ENCODE measurements at places on chromosomes 13 and 19.
A peak's percentile ranks its signal among the peaks of the same experiment; 100 is the strongest.

- no peak for DNase-seq
Observed at GRCh38 chr13:69425235-69425634, 682.4 kb upstream of the ATXN8OS start.

- no peak for DNase-seq
Observed at GRCh38 chr19:50723069-50723468, at the start of gene CLEC11A. TSS of gene CLEC11A (plus strand) at chr19:50723364. CDS start at chr19:50723526, 162 bp downstream.

DNA sequence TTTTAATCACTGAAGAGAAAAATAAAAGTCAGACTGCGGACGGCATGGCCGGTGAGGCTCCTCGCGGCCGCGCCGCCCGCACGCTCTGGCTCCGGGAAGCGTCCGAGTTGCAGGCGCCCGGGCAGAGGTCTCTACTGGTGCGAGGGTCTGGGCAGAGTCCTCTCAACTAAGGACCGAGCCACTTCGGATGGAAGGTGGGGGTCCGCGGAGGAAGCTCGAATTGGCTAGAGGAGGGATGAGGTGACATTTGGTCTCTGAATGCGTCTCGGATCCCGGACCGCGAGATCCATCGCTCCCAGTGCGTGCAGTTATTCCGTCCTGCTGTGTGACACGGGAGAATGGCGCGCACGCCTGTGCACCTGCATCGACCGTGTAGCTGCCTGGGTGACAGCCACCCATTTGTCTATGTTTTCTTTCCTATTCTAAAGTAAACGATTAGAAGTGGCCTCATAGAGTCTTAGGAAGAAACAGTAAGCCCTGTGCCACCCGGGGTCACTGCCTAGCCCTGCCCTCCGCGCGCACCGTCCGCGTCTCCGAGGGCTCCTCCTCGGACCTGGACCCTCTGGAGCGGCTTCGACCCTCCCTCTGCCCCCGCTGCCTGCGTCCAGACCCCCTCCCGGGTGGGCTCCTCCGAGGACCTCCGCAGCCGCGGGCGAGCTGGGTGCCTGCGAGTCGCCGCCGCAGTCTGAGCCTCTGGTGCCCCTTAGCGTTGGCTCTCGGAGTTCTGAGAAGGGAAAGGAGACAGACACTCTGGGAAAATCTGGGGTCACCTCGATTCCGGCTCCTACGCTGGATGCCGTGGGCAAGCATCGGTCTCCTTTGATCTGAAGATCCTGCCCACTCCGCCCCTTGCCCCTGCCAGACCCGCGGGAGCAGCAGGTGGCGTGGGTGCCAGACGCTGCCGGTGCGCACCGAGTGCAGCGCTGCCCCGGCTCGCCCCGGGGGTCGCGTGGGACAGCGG is 347.4 kb downstream of the LIG4 start:
- DNase-seq: no peak

GRCh38 chr13:108266321-108266990 is 3.1 kb upstream of the TNFSF13B start:
- DNase-seq: no peak

GRCh38 chr13:77545626-77546412 is 10.3 kb downstream of the SCEL start:
- DNase-seq: no peak

DNA sequence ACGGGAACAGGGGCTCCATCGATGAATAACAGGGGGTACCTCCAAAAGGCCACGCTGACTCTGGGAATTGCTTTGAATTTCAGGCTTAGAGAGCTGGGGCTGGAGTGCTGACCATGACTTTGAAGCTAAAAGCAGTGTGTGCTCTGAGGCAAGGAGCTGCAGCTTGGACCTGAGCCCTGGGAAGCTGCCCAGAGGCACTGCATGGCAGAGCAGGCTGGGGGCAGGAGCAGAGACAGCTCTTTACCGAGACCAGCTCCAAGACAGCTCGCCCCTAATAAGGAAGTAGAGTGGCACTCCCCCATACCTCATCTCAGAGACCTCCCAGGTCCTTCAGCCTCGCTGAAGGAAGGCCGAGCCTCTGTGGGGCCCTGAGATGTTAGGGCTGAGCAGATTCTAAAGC is 200.2 kb downstream of the COL4A1 start:
- DNase-seq: no peak

- DNase-seq: no peak
Observed at GRCh38 chr13:23580684-23581060, 10.5 kb downstream of the TNFRSF19 start.

GRCh38 chr13:24678151-24678550 is 2.1 kb upstream of the ATP12A start:
- DNase-seq: no peak

DNA sequence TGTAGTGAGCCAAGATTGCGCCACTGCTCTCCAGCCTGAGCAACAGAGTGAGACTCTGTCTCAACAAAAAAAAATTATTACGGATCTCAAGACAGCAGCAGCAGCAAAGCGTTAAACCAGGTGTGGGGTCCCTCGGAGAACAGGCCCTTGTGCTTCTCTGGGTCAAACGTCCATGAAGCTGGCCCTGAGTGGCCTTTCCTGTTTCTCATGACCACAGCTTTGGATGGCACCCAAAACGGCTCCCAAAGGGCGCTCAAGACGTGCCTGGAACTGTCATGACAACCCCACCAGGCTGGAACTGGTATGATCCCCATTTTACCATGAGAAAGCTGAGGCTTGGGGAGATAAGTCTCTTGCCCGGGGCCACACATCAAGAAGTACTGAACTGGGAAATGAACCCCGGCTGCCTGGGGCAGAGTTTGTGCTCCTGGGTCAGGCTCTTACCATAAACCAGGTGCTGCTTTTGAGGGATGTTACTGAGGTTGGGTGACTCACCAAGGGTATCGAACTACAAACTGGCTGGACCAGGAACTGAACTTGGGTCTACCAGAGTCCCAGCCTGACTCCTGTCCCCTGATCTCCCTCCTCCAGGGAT is 11.6 kb upstream of the SAMD1 start:
- no peak for DNase-seq

DNA sequence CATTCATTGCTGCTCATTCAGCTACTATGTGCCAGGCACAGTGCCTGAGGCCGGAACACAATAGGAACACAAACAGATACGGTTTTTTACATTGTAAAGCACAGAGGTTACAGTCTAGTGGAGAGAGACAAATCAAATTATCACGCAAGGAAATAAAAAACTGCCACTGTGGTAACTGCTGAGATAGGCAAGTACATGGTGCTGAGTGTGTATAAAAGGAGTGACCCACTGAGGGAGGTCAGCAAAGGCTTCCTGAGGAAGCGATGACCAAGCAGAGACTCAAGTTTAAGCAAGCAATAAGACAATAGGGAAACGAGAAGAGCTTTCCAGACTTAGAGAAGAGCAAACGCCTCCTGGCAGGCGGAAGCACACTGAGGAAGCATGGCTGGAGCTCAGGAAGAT is 56.4 kb downstream of the NUFIP1 start:
- DNase-seq: no peak

- DNase-seq: no peak
Observed at GRCh38 chr13:35736876-35737275, 260.4 kb upstream of the MAB21L1 start.

DNA sequence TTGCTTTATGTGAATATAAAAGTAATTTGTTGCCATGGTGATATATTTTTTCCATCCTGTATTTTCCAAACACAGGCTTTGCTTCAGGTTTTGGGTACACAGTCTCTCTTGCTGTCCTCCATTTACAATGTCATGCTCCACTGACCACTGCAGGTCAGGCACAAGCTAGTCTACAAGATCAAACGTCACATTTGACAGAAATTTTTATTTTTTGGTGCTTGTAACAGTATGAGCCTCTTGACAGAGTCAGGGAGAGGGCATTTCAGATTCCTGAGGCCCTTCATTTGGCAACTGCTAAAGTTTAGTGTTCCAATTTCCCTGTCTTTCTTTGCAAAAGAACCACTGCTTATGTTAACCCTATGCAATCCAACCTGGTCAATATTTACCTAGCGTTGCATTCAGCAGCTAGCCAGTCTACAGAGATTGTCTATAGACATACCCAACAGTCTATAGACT is 175.0 kb downstream of the RFC3 start:
- DNase-seq: no peak

- DNase-seq: peak; percentile 27
Observed at GRCh38 chr19:46840498-46840942, 10.1 kb downstream of the AP2S1 start.
